Frontal cortex (tissue), 4 donors: ENCODE measurements at places on chromosomes 3 and 15. TPM values are rescaled to one million over a fixed set of nuclear protein-coding genes. Genes with fewer than 3 reads are reported as not detected.

GRCh38 chr3:12384451-12385233 lies 95.8 kb downstream of the PPARG start:
- DNase-seq: no peak

- no peak for DNase-seq
Measured at GRCh38 chr15:71328453-71328852, 213.2 kb downstream of the THSD4 start.

The GOLGA6B gene
- total RNA-seq: not detected

DNA sequence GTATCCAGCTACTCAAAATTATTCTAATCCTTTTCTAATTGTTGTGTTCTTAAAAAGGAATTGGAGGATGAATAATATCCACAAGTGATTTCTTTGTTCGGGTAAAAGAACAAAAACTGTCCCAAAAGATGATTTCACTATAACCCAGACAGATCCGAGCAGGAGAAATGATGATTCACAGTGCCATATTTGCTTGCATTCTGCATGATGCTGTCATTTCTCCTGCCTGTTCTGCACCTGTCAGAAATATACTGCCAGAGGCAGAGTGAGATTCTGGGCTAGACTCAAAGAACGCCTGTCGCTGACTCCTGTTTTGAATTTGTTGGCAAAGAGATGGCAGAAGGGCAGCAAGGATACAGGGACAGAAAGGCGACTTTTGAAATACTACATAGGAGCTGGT lies 34.7 kb upstream of the SLC24A5 start:
- no peak for DNase-seq

The IL20RB gene
- total RNA-seq: 0.82 TPM

- no peak for DNase-seq
Measured at GRCh38 chr3:111609700-111610099, 14.6 kb upstream of the ZBED2 start.
